Progenitor cell of endocrine pancreas (in vitro differentiated cells): ENCODE measurements at places on chromosomes 5 and 9. TPM values are rescaled to one million over a fixed set of nuclear protein-coding genes. Genes with fewer than 3 reads are reported as not detected.

The TSSK1B gene
- 0.27 and 0.29 TPM in 2 replicates for total RNA-seq

The KCNV2 gene
- not detected in 2 replicates for total RNA-seq

DNA sequence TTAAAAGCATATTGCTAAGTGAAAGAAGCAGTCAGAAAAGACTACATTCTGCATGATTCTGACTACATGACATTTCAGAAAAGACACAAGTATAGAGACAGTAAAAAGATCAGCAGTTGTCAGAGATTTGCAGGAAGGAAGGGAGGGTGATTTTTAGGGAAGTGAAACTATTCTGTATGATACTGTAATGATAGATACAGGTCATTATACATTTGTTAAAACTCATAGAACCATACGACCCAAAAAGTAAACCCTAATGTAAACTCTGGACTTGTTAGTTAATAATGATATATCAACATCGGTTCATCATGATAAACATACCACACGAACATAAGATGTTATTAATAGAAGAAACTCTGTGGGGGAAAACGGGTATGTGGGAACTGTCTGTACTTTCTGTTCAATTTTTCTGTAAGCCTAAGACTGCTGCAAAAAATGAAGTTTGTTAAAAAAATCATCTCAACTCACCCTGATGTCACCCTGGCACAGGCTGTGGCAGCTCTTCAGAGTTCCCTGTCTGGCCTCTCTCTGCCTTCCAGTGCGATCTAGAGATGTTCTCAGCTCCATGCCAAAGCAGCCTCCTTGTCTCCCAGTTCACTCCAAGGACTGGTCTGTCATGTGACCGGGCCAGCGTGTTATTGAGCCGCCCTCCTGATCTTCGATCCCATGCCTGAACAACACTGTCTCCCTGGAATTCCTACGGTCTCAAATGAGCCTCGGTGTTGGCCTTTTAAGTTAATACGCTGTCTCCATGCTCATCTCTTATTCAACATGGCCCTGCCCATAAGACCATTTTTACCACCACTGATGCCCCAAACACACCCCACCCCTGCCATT is 35.4 kb downstream of the PRLR start:
- DNase-seq: no peak
- H3K4me3 ChIP-seq: no peak overlapping the region
- H3K27me3 ChIP-seq: peaks cover 12% of the 10 kb centered on the region
- peaks cover 3% of the 10 kb centered on the region for H3K36me3 ChIP-seq
- H3K27ac ChIP-seq: no peak overlapping the region

DNA sequence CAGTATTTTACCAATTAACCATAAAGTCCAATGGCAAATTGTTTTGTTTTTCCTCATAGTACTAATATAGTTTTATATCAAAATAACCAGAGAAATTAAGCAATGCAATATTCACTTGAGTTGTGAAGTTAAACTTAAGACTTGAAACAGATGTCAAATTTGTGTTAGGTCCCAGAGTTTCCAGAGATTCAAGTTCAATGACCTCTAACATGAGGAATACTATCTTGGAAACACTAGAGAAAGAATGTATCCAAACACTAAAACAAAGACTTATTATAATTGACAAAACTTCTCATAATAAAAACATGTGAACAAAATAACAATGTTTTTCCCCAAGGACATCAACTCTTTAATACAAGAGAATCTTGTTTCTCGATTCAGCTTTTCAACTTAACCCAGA is 18.0 kb downstream of the SUSD1 start:
- no peaks in the 10 kb centered on the region for H3K4me1 ChIP-seq
- H3K4me3 ChIP-seq: no peak overlapping the region
- DNase-seq: no peak
- no peaks in the 10 kb centered on the region for H3K27me3 ChIP-seq
- no peak overlapping the region for H3K27ac ChIP-seq
- peaks cover 8% of the 10 kb centered on the region for H3K36me3 ChIP-seq

DNA sequence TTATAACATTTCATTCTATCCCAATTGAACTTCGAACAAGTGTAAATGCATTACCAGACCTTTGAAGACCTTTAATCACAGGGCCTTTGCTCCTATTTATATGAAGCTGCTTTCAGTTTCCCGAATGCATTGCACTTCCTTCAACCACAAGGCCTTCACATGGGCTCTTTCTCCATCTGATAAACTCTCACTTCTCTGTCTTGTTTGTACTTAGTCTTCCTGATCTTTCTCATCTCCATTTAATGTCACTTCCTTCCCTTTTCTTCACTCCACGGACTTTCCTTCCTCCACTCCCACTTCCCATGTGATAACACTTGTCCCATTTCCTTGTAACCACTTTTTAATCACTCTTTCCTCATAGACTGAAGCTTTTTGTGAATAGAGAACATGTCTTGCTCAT is 74.3 kb upstream of the TNC start:
- H3K4me1 ChIP-seq: no peaks in the 10 kb centered on the region
- H3K36me3 ChIP-seq: peaks cover 2% of the 10 kb centered on the region
- H3K27me3 ChIP-seq: no peaks in the 10 kb centered on the region
- no peak for DNase-seq

The FBXL7 gene
- total RNA-seq: 14.8 and 15.4 TPM in 2 replicates

The ZDHHC11 gene
- 44.3 and 47.6 TPM in 2 replicates for total RNA-seq

GRCh38 chr9:16868701-16869100 is 1.8 kb downstream of the BNC2 start:
- H3K27me3 ChIP-seq: peaks cover 69% of the 10 kb centered on the region
- H3K4me3 ChIP-seq: peak overlapping the region; percentile 27
- no peak for DNase-seq
- H3K27ac ChIP-seq: no peak overlapping the region
- no peaks in the 10 kb centered on the region for H3K36me3 ChIP-seq

The CHSY3 gene
- 0.84 and 1.3 TPM in 2 replicates for total RNA-seq

GRCh38 chr9:88258024-88258423 is 119.7 kb upstream of the SPATA31C2 start:
- H3K36me3 ChIP-seq: no peaks in the 10 kb centered on the region
- DNase-seq: no peak
- H3K27me3 ChIP-seq: no peaks in the 10 kb centered on the region
- H3K27ac ChIP-seq: peak overlapping the region; percentile 39

The MARVELD2 gene
- total RNA-seq: 67.0 and 71.6 TPM in 2 replicates

GRCh38 chr9:80417211-80417773 is 845.5 kb downstream of the TLE4 start:
- H3K27me3 ChIP-seq: no peaks in the 10 kb centered on the region
- no peak for DNase-seq
- peaks cover 2% of the 10 kb centered on the region for H3K36me3 ChIP-seq
- no peak overlapping the region for H3K27ac ChIP-seq
- no peaks in the 10 kb centered on the region for H3K4me1 ChIP-seq

DNA sequence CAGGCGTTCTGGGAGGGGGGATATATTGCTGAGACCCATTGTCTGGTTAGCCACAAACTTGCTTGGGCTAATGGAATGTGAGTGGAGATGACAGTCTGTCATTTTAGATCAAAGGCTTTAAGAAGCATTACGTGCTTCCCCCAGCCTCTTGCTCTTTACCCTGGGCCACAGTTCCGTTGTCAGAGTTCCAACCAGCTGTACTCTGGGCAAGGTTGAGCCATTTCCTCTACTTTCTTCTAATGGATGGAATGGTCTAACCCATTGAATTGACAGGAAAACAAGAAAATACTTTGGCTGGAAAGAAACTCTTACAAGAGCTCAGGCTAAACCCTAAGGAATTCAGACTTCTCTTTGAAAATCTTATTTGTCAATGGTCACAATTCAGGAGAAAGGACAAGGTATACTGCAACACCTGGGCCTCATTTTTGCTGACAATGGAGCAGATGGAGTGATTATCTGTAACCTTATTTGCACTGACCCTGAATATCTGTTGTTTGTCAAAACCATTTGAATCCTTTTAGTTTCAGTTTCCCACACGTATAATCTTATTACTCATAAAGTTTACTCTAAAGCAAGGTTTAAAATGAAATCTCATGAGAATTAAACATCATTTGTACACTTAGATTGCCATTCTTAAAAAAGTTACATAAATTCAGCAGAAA is 231.4 kb downstream of the PDE4D start:
- H3K36me3 ChIP-seq: no peaks in the 10 kb centered on the region
- no peak overlapping the region for H3K4me3 ChIP-seq
- H3K4me1 ChIP-seq: peaks cover 28% of the 10 kb centered on the region
- H3K27ac ChIP-seq: no peak overlapping the region

DNA sequence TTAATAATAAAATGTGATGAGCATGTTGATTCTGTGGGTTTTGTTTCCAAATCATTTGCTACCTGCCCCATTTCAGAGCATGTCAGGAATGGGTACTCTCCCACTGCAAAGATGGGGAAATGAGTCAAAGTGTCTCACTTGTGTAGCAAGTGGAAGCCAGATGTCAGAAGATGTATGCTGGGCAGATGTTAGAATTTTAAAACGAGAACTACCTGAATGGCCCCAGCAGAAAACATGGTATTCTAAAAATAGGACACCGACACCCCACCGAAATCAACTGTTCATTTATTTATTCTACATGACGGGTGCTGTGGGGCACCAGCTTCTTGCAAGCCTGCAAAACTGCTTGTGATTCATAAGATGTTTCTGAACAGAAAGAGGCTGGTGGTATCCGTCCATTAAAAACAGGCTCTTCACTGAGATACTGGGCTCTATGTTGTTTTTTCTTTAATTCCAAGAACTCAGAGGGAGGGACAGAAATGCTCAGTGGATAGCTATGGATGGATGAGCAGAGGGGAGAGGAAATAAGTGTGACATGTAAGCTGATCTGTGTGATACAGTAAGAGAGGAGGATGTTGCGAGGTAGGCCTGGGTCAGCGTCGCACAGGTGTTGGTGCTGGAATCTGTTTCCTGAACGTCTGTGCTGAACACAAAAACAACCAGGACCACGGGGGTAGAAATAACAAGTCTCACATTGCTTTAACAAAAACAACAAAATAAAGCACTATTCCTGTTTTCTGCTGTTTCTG is 157.2 kb downstream of the EFNA5 start:
- no peak for DNase-seq
- H3K27ac ChIP-seq: no peak overlapping the region
- H3K27me3 ChIP-seq: no peaks in the 10 kb centered on the region
- peaks cover 9% of the 10 kb centered on the region for H3K4me1 ChIP-seq
- no peaks in the 10 kb centered on the region for H3K36me3 ChIP-seq
- no peak overlapping the region for H3K4me3 ChIP-seq

DNA sequence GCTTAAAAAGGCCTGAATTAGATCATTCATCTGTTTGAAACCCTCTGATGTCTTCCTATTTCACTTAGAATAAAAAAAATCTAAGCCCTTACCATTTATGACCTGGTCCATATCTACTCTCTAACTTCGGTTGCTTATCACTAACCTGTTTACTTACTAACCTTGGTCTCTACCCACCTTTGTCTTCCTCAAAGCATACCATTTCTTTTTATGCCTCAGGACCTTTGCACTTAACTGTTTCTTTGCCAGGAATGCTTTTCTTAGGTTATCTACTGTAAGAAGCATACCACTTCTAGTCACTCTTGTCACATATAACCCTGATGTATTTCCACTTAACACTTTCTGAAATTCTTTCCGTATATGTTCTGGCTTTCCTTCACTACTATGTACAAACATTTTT is 67.0 kb downstream of the UHRF2 start:
- no peak overlapping the region for H3K4me3 ChIP-seq
- no peak for DNase-seq
- H3K27ac ChIP-seq: no peak overlapping the region
- H3K4me1 ChIP-seq: no peaks in the 10 kb centered on the region
- peaks cover 2% of the 10 kb centered on the region for H3K36me3 ChIP-seq

The NKD2 gene
- 23.9 and 28.3 TPM in 2 replicates for total RNA-seq
